CD8-positive, alpha-beta memory T cell (primary cell): ENCODE measurements at places on chromosomes 13 and 19.

GRCh38 chr19:57615346-57615745, 1.3 kb downstream of the ZNF134 start:
- no peak for DNase-seq

DNA sequence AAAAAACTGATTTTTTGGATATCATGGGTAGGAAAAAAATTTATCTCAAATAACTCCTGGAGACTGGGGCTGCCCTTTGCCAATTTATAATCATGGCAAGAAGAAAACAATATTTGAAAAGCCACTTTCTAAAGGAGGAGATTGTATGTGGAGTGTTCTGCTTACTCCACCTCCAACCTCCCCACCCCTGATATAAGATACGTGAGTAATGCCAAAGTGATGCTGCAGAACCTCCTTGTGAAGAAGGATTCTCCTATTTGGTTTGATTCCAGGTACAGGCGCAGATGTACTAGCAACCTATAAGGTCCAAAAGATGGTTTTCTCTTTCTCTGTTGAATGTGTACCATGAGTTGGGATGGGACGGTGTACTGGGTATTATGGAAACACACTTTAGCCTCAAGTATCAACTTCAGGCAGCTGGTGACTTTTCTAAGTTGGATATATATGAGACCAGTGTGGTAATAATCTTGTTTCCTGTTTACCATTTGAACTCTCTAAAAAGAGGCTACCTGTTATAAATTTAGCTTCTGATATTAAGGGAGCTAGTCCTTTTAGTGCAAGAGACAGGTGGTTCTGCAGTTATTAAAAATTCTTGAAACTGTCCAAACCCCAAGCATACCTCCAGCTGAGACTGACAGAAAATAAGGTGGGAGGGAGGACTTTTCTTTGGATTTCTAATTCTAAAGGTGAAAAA, 724.0 kb upstream of the MIR17HG start:
- no peak for DNase-seq

- DNase-seq: no peak
These were observed 6.8 kb downstream of the ADAT3 start for GRCh38 chr19:1911995-1912394.

DNA sequence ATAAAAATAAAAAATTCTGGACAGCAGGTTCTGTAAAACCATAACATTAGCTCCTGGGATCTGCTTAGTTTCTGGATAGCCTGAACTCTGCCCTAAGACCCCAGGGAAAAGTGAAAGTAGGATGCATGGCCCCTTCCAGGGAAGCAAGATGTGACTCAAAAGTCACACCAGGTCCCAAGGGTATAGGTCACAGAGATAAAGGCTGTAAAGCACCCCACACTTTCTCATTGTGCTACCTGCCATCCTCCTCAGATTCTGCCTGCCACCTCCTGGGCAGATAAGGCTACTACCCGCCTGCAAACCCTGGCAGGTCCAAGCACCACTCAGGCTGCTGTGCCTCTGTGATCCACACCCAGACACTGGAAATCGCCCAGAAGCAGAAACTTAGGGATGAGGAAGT, 20.6 kb downstream of the FFAR2 start:
- DNase-seq: peak; percentile 61

GRCh38 chr13:49216334-49216733, 3.8 kb upstream of the MLNR start:
- no peak for DNase-seq

- no peak for DNase-seq
These were observed 3.9 kb downstream of the SIGLEC7 start for GRCh38 chr19:51145916-51146493.
